ENCODE measurements at places on chromosomes 4 and X. TPM values are rescaled to one million over a fixed set of nuclear protein-coding genes. Genes with fewer than 3 reads are reported as not detected.

Gene GPC3
- 0.14 TPM for total RNA-seq

Gene UBE2A
- total RNA-seq, result 60.3 TPM

Gene SUPT20HL1
- total RNA-seq, result not detected

Gene PNMA6F
- not detected for total RNA-seq

Gene SRPX
- total RNA-seq, result not detected

Gene ELF4
- total RNA-seq, result 17.6 TPM

Gene AKAP14
- total RNA-seq, result not detected

GRCh38 chr4:152156442-152156841 lies 379.4 kb downstream of the FBXW7 start:
- H3K36me3 ChIP-seq, result no peaks in the 10 kb centered on the region
- H3K4me3 ChIP-seq, result no peak overlapping the region
- H3K4me1 ChIP-seq, result peaks cover 17% of the 10 kb centered on the region
- no peak overlapping the region for H3K27ac ChIP-seq

GRCh38 chrX:9845578-9845952 lies 59.3 kb downstream of the SHROOM2 start:
- no peak overlapping the region for H3K27ac ChIP-seq
- H3K4me1 ChIP-seq, result peaks cover 8% of the 10 kb centered on the region
- H3K36me3 ChIP-seq, result no peaks in the 10 kb centered on the region
- no peak for DNase-seq
- peaks cover 43% of the 10 kb centered on the region for H3K27me3 ChIP-seq
- no peak overlapping the region for H3K4me3 ChIP-seq

- H3K4me3 ChIP-seq, result no peak overlapping the region
- no peaks in the 10 kb centered on the region for H3K36me3 ChIP-seq
- H3K4me1 ChIP-seq, result no peaks in the 10 kb centered on the region
- H3K27ac ChIP-seq, result no peak overlapping the region
These were observed 5.3 kb upstream of the CCDC158 start for GRCh38 chr4:76426272-76426671.

DNA sequence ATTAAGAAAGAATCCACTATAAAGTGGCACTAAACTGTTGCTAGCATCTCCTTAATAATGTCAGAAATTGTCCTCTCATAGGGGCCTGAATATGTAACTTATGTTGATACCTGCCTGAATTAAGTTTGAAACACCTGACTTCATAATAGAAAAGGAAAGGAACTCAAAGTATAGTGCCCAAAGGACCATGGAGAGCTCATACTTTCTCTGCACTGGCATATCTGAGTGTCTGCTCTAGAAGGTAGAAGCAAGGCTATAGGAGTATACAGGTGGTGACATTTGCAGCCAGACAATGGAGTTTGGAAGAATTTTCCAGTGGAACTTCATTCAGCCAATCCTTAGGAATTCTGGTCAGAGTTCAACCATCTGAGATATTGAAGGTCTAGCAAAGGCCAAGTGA lies 988.9 kb downstream of the RAB28 start:
- H3K4me3 ChIP-seq, result no peak overlapping the region
- no peak for DNase-seq
- no peaks in the 10 kb centered on the region for H3K36me3 ChIP-seq
- no peaks in the 10 kb centered on the region for H3K4me1 ChIP-seq
- no peak overlapping the region for H3K27ac ChIP-seq
- no peaks in the 10 kb centered on the region for H3K27me3 ChIP-seq

DNA sequence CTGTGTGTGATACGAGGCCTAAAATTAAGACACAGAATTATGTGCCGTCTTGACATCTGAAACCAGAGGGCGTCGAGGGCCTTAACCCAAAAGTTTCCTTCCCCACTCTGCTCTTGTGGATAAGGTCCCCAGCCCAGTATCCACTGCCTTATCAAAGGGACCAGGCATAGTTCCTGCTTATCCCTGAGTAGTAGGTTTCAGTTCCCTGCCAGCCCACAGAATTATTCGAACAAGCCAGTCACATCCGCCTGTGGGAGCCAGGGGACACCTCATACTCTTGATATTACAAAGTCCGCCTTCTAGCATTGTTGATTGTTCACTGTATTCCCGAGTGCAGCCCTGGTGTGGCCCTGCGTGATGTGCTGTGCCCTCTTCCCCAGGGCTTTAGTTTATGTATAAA lies 5.4 kb upstream of the MMRN1 start:
- H3K27ac ChIP-seq, result no peak overlapping the region
- H3K4me1 ChIP-seq, result peaks cover 2% of the 10 kb centered on the region
- peaks cover 6% of the 10 kb centered on the region for H3K27me3 ChIP-seq
- no peak for DNase-seq

- no peak overlapping the region for H3K27ac ChIP-seq
- H3K27me3 ChIP-seq, result no peaks in the 10 kb centered on the region
- no peak for DNase-seq
- H3K4me3 ChIP-seq, result no peak overlapping the region
- no peaks in the 10 kb centered on the region for H3K4me1 ChIP-seq
- no peaks in the 10 kb centered on the region for H3K36me3 ChIP-seq
These were observed 1427.4 kb downstream of the PCDH7 start for GRCh38 chr4:32147446-32148085.

DNA sequence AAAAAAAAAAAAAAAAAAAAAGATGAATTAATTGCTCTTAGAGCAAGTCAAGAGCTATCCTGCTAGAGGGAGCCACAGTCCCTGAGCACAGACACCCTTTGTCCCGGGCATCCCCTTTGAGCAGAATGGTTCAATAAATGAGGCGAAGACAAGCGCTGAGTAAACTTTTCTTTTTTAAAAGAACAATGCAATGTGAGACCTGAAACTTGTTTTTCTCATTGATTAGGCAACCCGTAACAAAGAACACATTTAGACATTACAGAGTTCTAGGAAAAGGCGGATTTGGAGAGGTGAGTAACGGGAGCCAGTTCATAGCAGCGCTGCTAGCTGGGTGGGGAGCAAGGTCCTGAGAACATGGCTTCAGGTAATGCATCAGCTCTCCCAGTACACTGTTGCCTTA lies 46.1 kb downstream of the GRK4 start:
- DNase-seq, result no peak
- H3K27me3 ChIP-seq, result no peaks in the 10 kb centered on the region
- H3K4me1 ChIP-seq, result no peaks in the 10 kb centered on the region
- H3K36me3 ChIP-seq, result no peaks in the 10 kb centered on the region
- H3K4me3 ChIP-seq, result no peak overlapping the region

DNA sequence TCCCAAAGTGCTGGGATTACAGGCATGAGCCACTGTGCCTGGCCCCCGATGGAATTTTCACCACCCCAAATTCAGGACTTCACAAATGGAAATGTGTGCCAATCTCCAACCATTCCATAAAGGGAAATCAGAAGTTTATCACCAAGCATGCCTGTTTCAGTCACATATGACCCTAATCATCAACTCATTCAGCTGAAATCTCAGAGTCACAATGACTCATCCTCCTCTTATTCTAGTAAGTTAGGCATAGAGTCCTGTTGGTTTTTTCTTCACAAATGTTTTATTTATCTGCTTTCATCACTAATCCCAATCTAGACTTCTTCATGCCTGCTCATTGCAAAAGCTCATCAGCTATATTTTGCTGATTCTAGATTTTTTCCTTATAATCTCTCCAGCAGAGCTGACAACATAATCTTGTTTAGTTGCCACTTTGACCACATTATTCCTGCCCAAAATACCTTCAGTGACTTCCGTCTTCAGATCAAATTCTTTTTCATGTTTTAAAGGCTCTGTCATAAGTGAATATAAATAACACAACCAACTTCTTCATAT lies 83.3 kb downstream of the SLC7A11 start:
- no peaks in the 10 kb centered on the region for H3K27me3 ChIP-seq
- no peak overlapping the region for H3K4me3 ChIP-seq
- no peak overlapping the region for H3K27ac ChIP-seq
- H3K36me3 ChIP-seq, result no peaks in the 10 kb centered on the region

DNA sequence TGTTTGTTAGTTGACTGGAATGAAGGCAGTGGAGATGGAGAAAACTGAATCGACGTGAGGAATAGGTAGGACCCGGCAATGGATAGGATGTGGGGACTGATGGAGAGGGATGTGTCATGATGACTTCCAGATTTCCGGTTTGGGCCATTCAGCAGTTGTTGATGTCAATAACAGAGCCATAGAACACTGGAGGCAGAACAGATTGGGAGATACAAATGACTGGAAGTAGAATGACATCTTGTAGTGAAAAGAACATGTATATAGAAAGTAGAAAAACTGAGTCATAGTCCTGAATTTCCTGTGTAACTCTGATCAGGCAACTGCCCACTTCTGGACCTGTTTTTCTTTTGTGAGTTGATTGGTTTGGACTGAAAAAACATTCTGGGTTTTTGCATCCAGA lies 24.5 kb downstream of the CETN2 start:
- H3K36me3 ChIP-seq, result no peaks in the 10 kb centered on the region
- no peak overlapping the region for H3K4me3 ChIP-seq
- H3K4me1 ChIP-seq, result peaks cover 8% of the 10 kb centered on the region

DNA sequence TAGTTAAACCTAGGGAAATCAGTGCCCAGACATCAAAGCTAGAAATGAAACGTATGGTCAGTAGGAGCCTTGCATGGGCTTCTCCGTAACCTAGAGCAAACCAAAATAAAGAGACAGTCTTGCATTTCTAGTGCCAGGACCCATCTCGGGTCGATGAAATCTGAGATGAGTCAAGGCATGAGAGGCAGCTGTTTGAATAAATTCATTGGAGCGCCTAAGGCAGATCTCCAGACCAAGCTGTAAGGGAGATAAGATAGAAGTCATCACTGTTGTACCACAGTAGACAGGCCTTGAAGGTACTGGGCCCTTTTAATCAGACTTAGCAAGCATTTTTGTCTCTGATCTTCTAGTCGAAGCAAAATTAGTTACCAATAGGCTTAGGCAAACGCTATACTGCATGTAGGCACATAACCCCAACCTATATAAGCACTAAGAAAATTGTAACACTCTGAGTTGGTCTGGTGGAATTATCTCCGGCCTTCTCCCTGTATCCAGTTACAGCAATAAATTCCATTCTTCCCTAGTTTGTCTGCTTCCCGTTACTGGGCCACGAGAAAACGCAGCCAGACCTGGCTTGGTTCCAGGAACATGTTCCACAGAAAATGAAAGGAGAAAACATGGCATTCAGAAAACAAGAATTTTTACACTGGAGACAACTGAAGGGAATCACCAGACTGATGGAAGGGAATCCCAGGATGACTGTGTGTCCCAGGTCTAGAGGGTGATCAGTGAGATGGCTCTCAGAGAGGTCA lies 21.1 kb upstream of the PAPSS1 start:
- no peaks in the 10 kb centered on the region for H3K36me3 ChIP-seq
- H3K4me1 ChIP-seq, result peaks cover 6% of the 10 kb centered on the region
- H3K27me3 ChIP-seq, result no peaks in the 10 kb centered on the region
- no peak for DNase-seq
- no peak overlapping the region for H3K4me3 ChIP-seq

DNA sequence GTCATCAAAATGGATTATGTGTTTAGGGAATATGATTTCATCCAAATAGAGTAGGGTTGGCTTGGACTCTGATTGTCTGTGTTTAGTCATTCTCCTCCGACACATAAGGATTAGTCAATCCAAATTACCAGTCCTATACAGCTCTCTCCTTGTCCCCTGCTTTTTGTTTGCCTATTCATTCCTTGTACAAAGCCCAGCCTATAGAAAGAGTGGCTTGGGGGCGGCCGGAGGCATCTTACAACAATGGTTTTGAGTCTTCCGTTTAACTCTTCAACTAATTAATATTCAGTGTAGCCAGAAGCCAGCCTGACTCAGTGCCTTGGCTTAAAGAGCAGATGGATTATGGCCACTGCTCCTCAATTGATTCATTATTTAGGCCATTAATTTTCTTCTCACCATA lies 796.6 kb upstream of the POU3F4 start:
- no peak for DNase-seq
- no peaks in the 10 kb centered on the region for H3K36me3 ChIP-seq

DNA sequence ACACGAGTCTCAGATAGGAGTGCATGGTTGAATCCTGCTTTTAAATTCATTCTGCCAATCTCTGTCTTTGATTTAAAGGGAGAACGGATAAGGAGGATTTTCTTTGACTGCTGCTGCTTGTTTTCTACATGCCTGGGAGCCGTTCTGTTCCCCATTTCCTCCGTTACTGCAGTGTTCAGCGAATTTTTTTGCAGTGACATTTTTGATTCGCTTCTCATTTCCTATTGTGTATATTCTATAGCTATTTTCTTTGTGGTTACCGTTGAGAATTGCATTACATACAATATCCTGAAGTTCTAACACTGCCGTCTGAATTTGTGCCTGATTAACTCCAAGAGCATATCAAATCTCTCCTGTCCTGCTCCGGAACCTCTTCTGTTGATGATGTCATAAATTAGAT lies 14.8 kb upstream of the MAEA start:
- no peaks in the 10 kb centered on the region for H3K27me3 ChIP-seq
- peaks cover 3% of the 10 kb centered on the region for H3K36me3 ChIP-seq
- no peak overlapping the region for H3K27ac ChIP-seq

DNA sequence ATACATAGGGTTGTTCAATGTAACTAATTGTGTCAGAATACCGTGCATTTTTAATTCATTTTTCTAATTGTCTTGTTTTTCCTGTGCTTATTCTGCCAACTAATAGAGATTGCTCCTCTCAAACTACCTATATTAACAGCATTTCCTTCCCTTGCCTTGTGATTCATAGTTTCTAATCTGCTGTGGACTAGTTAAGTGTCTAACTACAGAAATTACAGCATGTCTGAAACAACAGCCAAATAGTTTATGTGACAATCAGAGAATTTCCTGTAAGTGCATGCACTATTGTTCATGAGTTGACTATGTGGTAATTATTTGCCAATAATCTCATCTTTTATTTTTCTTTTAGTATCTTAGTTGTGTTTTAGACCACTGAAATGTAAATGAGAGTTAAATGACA lies 4.1 kb upstream of the SEC24B start:
- H3K27me3 ChIP-seq, result no peaks in the 10 kb centered on the region
- no peak overlapping the region for H3K27ac ChIP-seq
- peaks cover 14% of the 10 kb centered on the region for H3K36me3 ChIP-seq
- H3K4me3 ChIP-seq, result no peak overlapping the region
- DNase-seq, result no peak

DNA sequence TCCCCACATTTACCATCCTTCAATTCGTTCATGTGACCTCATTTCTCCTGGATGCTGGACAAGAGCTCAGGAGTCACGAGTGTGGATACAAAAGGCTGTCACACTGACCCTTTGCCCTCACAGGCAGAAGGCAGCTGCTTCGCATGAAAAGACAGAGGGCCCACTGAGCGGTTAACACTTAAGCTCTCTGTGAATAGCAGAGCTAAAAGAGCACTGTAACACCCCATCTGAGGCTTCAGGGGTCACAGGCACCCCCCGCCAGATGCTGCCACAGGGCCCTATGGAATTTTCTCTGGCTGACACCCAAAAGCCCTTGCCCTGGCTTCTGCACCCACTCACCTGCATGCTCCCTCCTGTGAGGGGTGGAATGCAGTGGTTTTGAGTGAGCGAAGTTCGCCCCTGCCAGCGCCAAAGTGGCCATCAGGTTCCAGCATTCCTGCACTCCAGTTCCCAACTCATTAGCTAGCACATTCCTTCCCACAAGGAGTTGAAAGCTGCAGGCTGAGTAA lies 360.9 kb downstream of the PPP3CA start:
- no peak for DNase-seq
- no peak overlapping the region for H3K4me3 ChIP-seq
- H3K4me1 ChIP-seq, result no peaks in the 10 kb centered on the region

- no peak overlapping the region for H3K27ac ChIP-seq
- H3K4me1 ChIP-seq, result no peaks in the 10 kb centered on the region
- H3K4me3 ChIP-seq, result no peak overlapping the region
- no peaks in the 10 kb centered on the region for H3K27me3 ChIP-seq
- peaks cover 27% of the 10 kb centered on the region for H3K36me3 ChIP-seq
These were observed 21.5 kb downstream of the TNIP2 start for GRCh38 chr4:2734612-2735011.

- DNase-seq, result no peak
- no peaks in the 10 kb centered on the region for H3K36me3 ChIP-seq
- H3K27ac ChIP-seq, result no peak overlapping the region
These were observed 14.6 kb downstream of the SYTL4 start for GRCh38 chrX:100717363-100717762.
